ENCODE measurements at places on chromosomes 13 and 19. TPM values are rescaled to one million over a fixed set of nuclear protein-coding genes. Genes with fewer than 3 reads are reported as not detected.
A peak's percentile ranks its signal among the peaks of the same experiment; 100 is the strongest.

The ZNF565 gene
- not detected for total RNA-seq

The FGF14 gene
- total RNA-seq, result 0.20 TPM

DNA sequence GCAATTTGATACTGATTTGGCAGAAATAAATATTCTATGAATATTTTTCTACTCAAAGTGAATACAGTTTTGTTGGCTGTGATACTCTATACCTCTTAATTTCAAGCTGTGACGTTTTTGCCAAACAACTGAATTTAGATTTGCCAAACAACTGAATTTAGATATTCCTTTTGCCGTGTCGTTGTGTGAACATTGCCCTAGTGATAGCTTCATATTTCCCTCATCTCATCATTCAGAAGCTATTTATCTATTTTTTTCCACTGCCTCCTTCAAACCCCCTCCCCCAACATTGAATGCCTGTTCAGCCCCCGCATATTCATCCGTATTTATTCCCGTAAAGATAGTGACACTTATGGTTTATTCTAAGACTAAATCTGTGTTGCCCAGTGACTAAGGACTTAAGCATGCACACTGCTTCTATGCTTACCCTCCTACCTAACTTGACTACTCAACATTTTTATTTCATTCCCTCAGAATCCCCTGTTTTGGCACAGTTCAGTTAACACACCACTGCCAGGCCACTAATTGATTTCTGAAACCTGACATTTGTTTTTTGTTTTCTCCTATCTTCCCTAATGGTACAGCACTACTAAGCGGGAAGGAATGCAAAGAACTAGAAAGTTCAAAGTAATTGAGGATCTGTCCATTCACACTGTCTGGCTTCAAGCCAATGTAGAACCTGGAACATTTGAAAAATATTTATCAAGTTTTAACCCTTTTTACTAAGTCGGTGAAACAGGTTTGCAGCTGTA lies 2.8 kb upstream of the KLF5 start:
- peak overlapping the region; percentile 81 for H3K27ac ChIP-seq
- no peak for DNase-seq
- H3K4me1 ChIP-seq, result peaks cover 16% of the 10 kb centered on the region
- no peak overlapping the region for H3K4me3 ChIP-seq

- DNase-seq, result no peak
- no peaks in the 10 kb centered on the region for H3K27me3 ChIP-seq
- no peaks in the 10 kb centered on the region for H3K4me1 ChIP-seq
- no peak overlapping the region for H3K4me3 ChIP-seq
- no peak overlapping the region for H3K27ac ChIP-seq
- H3K36me3 ChIP-seq, result no peaks in the 10 kb centered on the region
Measured at GRCh38 chr13:52707375-52707774, 32.2 kb downstream of the CNMD start.

DNA sequence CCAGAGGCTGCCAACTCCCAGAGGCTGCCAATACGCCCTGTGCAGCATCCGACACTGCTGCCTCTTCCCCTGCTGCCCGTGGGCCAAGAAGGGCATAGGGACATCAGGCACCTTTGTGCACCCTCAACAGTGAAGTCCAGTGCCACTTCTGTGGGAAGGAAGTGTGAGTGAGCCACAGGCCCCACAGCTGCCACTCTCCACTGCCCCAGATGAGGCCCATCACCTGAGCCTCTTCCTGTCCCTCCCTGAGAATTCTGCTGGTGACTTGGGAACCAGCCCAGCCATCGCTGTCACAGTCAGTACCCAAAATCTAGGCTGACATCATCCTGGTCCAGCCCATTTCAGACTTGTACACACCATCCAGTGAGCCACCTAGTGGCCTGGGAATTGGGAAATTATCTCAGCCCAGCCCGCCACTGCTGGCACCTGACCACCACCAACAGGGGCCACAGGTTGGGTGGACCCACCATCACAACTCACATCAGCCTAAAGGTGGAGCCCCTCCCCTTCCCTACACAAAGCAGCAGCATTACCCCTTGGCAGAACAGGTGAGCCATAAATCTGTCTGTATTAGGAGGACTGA lies 733.9 kb upstream of the KLHL1 start:
- no peaks in the 10 kb centered on the region for H3K27me3 ChIP-seq
- no peak overlapping the region for H3K4me3 ChIP-seq
- no peak for DNase-seq
- no peaks in the 10 kb centered on the region for H3K36me3 ChIP-seq
- no peaks in the 10 kb centered on the region for H3K4me1 ChIP-seq

- DNase-seq, result no peak
- no peak overlapping the region for H3K4me3 ChIP-seq
- no peaks in the 10 kb centered on the region for H3K36me3 ChIP-seq
- no peaks in the 10 kb centered on the region for H3K27me3 ChIP-seq
- no peak overlapping the region for H3K27ac ChIP-seq
Measured at GRCh38 chr13:74667656-74668203, 533.5 kb upstream of the KLF12 start.

GRCh38 chr13:94382960-94383359 lies 96.5 kb downstream of the DCT start:
- no peak overlapping the region for H3K27ac ChIP-seq
- H3K27me3 ChIP-seq, result no peaks in the 10 kb centered on the region
- H3K36me3 ChIP-seq, result no peaks in the 10 kb centered on the region

GRCh38 chr19:20482721-20483120 lies 82.9 kb downstream of the ZNF737 start:
- H3K36me3 ChIP-seq, result no peaks in the 10 kb centered on the region
- H3K4me1 ChIP-seq, result no peaks in the 10 kb centered on the region
- H3K27me3 ChIP-seq, result no peaks in the 10 kb centered on the region

DNA sequence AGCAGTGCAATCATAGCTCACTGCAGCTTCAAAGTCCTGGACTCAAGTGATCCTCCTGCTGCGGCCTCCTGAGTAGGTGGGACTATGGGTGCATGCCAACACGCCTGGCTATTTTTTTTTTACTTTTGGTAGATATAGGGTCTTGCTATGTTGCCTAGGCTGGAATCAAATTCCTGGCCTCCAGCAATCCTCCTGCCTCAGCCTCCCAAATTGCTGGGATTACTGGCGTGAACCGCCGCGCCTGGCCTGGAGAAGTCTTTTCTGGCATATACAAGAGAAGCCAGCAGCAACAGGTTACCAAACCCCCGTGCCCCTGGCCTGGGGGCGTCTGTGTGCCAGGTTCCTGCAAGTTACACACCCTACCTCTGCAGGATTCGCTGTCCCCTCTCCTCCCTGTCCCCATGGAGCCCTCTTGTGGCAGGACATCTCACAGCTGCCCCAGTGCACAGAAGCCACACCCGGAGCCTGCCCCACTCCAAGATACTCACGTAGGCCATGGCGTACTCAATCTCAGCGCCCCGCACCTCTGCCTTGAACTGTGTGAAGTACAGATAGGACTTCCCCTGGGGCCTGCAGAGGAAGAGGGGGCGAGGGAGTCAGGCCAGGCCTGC lies 9.9 kb downstream of the MYDGF start:
- H3K4me3 ChIP-seq, result no peak overlapping the region
- peak; percentile 33 for DNase-seq
- no peak overlapping the region for H3K27ac ChIP-seq
- no peaks in the 10 kb centered on the region for H3K4me1 ChIP-seq
- no peaks in the 10 kb centered on the region for H3K36me3 ChIP-seq

- H3K4me1 ChIP-seq, result no peaks in the 10 kb centered on the region
- H3K4me3 ChIP-seq, result no peak overlapping the region
- H3K36me3 ChIP-seq, result no peaks in the 10 kb centered on the region
- no peak overlapping the region for H3K27ac ChIP-seq
- H3K27me3 ChIP-seq, result no peaks in the 10 kb centered on the region
Measured at GRCh38 chr13:21738630-21739029, 67.8 kb downstream of the FGF9 start.

DNA sequence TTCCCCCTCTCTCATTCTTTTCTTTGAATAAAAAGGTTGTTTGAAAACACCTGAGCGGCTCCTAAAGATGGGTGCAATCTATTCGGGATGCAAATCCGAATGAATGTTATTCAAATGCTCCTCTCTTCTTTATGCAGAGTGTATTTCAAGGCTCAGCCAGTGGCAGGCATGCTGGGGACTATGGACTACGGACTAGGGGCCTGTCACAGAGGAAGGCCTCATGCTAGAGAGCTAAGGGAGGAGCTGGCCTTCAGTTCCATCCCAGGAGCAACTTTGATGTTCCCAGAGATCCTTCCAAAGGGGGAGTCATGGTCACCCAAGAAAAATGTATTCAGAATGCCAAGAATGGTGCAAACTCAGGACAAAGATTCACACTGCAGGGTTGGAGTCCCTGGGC lies 9.3 kb downstream of the ALOX5AP start:
- peak overlapping the region; percentile 61 for H3K27ac ChIP-seq
- no peaks in the 10 kb centered on the region for H3K27me3 ChIP-seq
- DNase-seq, result no peak
- no peaks in the 10 kb centered on the region for H3K36me3 ChIP-seq

- H3K4me3 ChIP-seq, result no peak overlapping the region
- H3K27ac ChIP-seq, result no peak overlapping the region
- no peak for DNase-seq
- H3K4me1 ChIP-seq, result no peaks in the 10 kb centered on the region
- H3K27me3 ChIP-seq, result no peaks in the 10 kb centered on the region
Measured at GRCh38 chr13:70173598-70173959, 65.3 kb upstream of the KLHL1 start.

DNA sequence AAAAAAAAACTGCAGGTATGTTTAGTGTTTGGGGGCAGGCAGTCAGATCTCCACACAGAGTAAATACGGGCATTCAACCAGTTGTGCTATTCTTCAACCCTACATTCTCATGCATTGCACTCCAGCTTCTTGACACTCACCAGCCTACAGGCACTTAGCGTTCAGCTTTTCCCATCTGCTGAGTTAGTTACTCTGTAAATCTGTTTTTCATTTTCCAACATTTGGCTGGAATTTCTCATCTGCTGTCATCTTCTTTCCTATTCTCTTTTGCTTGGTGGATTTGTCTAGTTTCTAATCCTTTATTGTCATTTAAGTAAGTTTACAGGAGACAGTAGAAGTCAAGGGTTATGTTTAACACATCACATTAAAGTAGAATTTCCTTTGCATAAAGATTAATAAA lies 1318.9 kb downstream of the OLFM4 start:
- H3K4me1 ChIP-seq, result no peaks in the 10 kb centered on the region
- H3K36me3 ChIP-seq, result no peaks in the 10 kb centered on the region
- H3K4me3 ChIP-seq, result no peak overlapping the region

GRCh38 chr19:30116984-30117555 lies 175.0 kb downstream of the URI1 start:
- H3K4me1 ChIP-seq, result no peaks in the 10 kb centered on the region
- no peaks in the 10 kb centered on the region for H3K27me3 ChIP-seq
- H3K36me3 ChIP-seq, result no peaks in the 10 kb centered on the region
- no peak overlapping the region for H3K27ac ChIP-seq
- H3K4me3 ChIP-seq, result no peak overlapping the region
- no peak for DNase-seq

DNA sequence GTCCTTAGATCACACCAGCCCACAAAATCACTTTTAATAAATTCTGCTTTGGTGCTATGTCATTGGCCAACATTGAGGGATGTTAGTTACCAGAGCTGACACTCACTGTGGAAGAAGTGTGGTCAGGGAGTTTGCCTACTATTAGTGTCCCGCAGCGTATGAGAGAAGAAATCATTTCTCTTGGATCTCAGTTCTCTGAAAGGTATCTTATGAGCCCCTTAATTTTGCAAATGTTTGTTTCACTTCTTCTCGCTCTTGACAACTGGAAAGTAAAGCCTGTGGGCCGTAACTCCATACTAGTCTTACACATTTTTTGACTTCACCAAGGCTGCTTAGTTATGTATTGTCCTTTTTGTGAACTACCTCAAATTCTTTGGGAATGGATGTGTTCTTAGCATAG lies 80.9 kb downstream of the FLT1 start:
- H3K4me1 ChIP-seq, result no peaks in the 10 kb centered on the region
- no peak overlapping the region for H3K27ac ChIP-seq
- H3K27me3 ChIP-seq, result no peaks in the 10 kb centered on the region
- H3K4me3 ChIP-seq, result no peak overlapping the region

- H3K4me1 ChIP-seq, result no peaks in the 10 kb centered on the region
- no peaks in the 10 kb centered on the region for H3K36me3 ChIP-seq
- no peak overlapping the region for H3K4me3 ChIP-seq
- H3K27ac ChIP-seq, result no peak overlapping the region
Measured at GRCh38 chr19:28933039-28933438, 279.9 kb downstream of the UQCRFS1 start.

- H3K4me3 ChIP-seq, result peak overlapping the region; percentile 21
- DNase-seq, result peak; percentile 56
- peaks cover 49% of the 10 kb centered on the region for H3K27me3 ChIP-seq
- no peak overlapping the region for H3K27ac ChIP-seq
- no peaks in the 10 kb centered on the region for H3K4me1 ChIP-seq
Measured at GRCh38 chr19:35959040-35959967, 23.1 kb downstream of the LRFN3 start.
